ENCODE measurements at places on chromosomes 2 and 18.

GRCh38 chr18:51655327-51655698 lies 457.8 kb upstream of the MEX3C start:
- H3K27ac ChIP-seq: no peak overlapping the region
- no peak overlapping the region for H3K4me3 ChIP-seq
- H3K27me3 ChIP-seq: no peaks in the 10 kb centered on the region

DNA sequence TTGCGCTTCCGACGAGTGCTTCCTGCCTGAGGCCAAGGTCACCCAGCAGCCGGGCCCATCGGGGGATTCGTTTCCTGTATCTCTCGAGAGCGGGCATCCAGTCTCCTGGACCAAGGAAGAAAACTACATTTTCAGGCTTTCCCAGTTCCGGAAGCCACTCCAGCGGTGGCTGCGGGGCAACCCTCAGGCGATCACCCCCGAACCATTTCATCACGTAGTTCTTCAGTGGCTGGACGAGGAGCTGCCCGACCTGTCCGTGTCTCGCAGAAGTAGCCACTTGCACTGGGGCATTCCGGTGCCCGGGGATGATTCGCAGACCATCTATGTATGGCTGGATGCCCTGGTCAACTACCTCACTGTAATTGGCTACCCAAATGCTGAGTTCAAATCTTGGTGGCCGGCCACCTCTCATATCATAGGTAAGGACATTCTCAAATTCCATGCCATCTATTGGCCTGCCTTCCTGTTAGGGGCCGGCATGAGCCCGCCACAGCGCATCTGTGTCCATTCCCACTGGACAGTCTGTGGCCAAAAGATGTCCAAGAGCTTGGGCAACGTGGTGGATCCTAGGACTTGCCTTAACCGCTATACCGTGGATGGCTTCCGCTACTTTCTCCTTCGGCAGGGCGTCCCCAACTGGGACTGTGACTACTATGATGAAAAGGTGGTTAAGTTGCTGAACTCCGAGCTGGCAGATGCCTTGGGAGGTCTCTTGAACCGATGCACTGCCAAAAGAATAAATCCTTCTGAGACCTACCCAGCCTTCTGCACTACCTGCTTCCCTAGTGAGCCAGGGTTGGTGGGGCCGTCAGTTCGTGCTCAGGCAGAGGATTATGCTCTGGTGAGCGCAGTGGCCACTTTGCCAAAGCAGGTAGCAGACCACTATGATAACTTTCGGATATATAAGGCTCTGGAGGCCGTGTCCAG lies 1.0 kb downstream of the MARS2 start:
- peak overlapping the region; percentile 81 for H3K4me3 ChIP-seq
- no peak overlapping the region for H3K27ac ChIP-seq
- DNase-seq: no peak
- peaks cover 24% of the 10 kb centered on the region for H3K4me1 ChIP-seq
- no peaks in the 10 kb centered on the region for H3K36me3 ChIP-seq

DNA sequence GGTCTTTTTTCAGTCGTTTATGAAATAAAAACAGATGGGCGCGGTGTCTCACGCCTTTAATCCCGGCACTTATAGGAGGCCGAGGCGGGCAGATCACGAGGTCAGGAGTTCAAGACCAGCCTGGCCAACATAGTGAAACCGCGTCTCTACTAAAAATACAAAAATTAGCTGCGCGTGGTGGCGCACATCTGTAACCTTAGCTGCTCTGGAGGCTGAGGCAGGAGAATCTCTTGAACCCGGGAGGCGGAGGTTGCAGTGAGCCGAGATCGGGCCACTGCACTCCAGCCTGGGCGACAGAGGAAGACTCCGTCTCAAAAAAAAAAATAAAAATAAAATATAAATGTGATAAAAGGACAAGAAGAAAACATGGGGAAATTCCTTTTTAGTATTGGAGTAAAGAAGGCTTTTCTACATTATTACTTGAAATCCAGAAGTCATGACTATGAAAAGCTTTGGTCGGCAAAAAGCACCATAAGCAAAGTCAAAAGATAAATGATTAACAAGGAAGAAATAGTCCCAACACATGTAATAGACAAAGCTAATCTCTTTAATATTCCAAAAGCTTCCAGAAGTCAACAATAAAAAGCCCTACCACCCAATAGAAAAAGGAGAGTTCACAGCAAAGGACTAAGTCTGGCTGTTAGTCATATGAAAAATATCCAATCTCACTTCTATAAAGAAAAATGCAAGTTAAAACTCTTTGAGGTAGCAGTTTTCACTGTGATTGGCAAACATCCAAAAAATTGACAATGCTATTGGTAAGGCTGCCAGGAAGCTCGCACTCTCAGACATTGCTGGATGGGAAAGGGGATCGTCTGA lies 1.4 kb upstream of the FAM168B start:
- H3K27ac ChIP-seq: no peak overlapping the region
- no peak for DNase-seq
- 0 out of 2 replicates have a peak, but pooled peaks cover 13% of the 10 kb centered on the region for H3K36me3 ChIP-seq
- no peaks in the 10 kb centered on the region for H3K4me1 ChIP-seq

GRCh38 chr2:134231965-134232340 lies 21.9 kb upstream of the MGAT5 start:
- H3K27me3 ChIP-seq: no peaks in the 10 kb centered on the region
- H3K4me1 ChIP-seq: no peaks in the 10 kb centered on the region
- no peak for DNase-seq

- no peak for DNase-seq
- H3K36me3 ChIP-seq: no peaks in the 10 kb centered on the region
- H3K4me1 ChIP-seq: no peaks in the 10 kb centered on the region
- no peak overlapping the region for H3K27ac ChIP-seq
Measured at GRCh38 chr2:149204686-149205085, 125.7 kb upstream of the LYPD6 start.

DNA sequence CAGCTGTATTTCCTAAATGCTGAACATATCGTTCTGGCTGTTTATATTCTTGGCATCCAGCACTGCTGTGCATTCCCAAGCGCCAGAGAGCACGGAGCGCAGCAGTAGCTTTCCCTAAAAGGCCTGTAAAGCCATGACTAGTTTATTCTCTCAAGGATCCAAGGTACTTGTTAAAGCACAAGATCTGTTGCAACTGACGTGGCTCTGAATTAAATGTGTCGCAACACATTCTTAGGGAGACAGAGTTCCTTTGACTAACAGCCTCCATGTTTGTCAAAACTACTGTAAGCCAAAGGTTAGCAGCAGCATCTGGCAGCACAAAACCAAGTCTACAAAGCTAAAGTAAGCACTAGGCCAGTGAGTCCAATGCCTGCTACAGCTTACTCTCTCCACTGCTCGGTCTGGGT lies 188.6 kb upstream of the FN1 start:
- H3K36me3 ChIP-seq: no peaks in the 10 kb centered on the region
- H3K27ac ChIP-seq: no peak overlapping the region
- peak; percentile 22 for DNase-seq
- no peaks in the 10 kb centered on the region for H3K27me3 ChIP-seq
- H3K4me1 ChIP-seq: peaks cover 50% of the 10 kb centered on the region
- no peak overlapping the region for H3K4me3 ChIP-seq

- H3K4me3 ChIP-seq: no peak overlapping the region
- peaks cover 4% of the 10 kb centered on the region for H3K4me1 ChIP-seq
- no peaks in the 10 kb centered on the region for H3K36me3 ChIP-seq
- no peak overlapping the region for H3K27ac ChIP-seq
- H3K27me3 ChIP-seq: no peaks in the 10 kb centered on the region
- DNase-seq: no peak
Measured at GRCh38 chr2:60959501-60959900, 58.0 kb upstream of the PEX13 start.
